ENCODE measurements at places on chromosomes 5 and 9. TPM values are rescaled to one million over a fixed set of nuclear protein-coding genes. Genes with fewer than 3 reads are reported as not detected.

HAPLN1 gene
- total RNA-seq = not detected

KIF3A gene
- total RNA-seq = 5.2 TPM

ADAMTS13 gene
- 0.76 TPM for total RNA-seq

GFI1B gene
- total RNA-seq = not detected

FTMT gene
- total RNA-seq = not detected

PCDHB2 gene
- 3.5 TPM for total RNA-seq
